ENCODE measurements at places on chromosomes 4 and X.

- DNase-seq = no peak
These were observed 9.7 kb downstream of the GIMD1 start for GRCh38 chr4:106358899-106359298.

GRCh38 chrX:67723580-67724351 lies 179.9 kb downstream of the AR start:
- DNase-seq = no peak

- no peak for DNase-seq
These were observed 4.4 kb upstream of the MSL3 start for GRCh38 chrX:11753668-11754067.

DNA sequence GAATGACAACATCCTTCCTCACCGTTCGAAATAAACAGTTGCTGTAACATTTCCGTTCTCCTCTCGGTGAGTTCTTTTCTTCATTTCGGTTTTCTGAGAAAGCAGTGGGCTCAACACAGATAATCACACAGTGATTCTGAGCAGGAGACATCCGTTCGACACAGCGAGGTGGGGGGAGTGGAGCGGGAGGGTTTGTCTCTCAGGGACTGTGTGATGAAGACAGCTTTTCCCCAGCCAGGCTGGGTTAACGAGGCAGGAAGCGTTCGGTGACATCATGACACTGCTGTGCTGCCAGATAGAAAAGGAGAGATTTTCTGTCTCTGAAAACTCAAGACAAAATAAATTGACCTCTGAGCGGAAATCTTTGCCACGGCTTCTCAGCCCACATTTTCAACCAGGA lies 119.3 kb downstream of the CRLF2 start:
- DNase-seq = peak; percentile 54

All from naive thymus-derived CD8-positive, alpha-beta T cell (primary cell).